ENCODE measurements at places on chromosomes 1 and 21. TPM values are rescaled to one million over a fixed set of nuclear protein-coding genes. Genes with fewer than 3 reads are reported as not detected.

CYP4A11 gene
- polyA plus RNA-seq = 0.13 TPM

SYCP1 gene
- polyA plus RNA-seq = not detected

PSMB2 gene
- 59.1 TPM for polyA plus RNA-seq

PTGS2 gene
- 12.3 TPM for polyA plus RNA-seq

OR2L13 gene
- polyA plus RNA-seq = 0.09 TPM

CYP4X1 gene
- 3.0 TPM for polyA plus RNA-seq

PIK3C2B gene
- polyA plus RNA-seq = 26.3 TPM

ROR1 gene
- polyA plus RNA-seq = 14.4 TPM

MCOLN3 gene
- polyA plus RNA-seq = 181 TPM

SEC16B gene
- polyA plus RNA-seq = 23.7 TPM

SMCP gene
- polyA plus RNA-seq = not detected

CLCA4 gene
- polyA plus RNA-seq = 0.04 TPM

CFHR3 gene
- polyA plus RNA-seq = 0.04 TPM

CFHR1 gene
- polyA plus RNA-seq = 0.16 TPM

RUNX1 gene
- polyA plus RNA-seq = 9.2 TPM

TP73 gene
- polyA plus RNA-seq = 0.55 TPM

All from large intestine (tissue), 12 donors.